Stimulated activated CD4-positive, alpha-beta T cell treated with anti-CD3 and anti-CD28 coated beads, Interleukin-1b, Interleukin-23, amount 100 ng/mL, for 1 hour (primary cell): ENCODE measurements at places on chromosomes 1 and 21.

GRCh38 chr1:218811497-218811896 lies 362.2 kb upstream of the LYPLAL1 start:
- no peak for DNase-seq

- DNase-seq = no peak
Measured at GRCh38 chr1:111133866-111134265, 6.0 kb downstream of the DRAM2 start.

DNA sequence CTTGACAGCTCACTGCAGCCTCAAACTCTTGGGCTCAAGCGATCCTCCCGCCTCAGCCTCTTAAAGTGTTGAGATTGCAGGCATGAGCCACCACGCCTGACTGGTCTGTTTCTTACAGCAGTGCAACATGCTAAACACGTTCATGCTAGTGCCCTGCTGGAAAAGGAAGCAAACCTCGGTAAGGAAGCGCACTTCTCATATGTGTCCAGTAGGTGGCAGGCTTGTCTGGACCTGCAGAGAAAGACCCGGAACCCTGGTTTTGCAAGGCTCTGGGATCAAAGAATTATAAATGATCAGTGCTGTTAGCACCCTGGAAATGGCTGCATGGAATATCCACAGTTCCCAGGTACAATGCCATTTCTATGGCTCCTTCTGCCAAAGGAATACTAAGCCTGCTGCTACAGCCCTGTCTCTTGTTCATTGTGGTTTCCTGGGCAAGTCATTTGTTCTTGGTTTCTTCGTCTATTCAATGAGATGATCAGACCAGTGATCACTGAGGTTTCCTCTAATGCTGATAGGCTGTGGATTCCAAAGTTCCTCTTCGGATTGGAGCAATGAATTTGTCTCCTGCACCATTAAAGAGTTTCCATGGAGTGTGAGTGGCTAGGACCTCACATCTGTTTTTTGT lies 15.9 kb downstream of the RNU5D-1 start:
- DNase-seq = no peak

- DNase-seq = no peak
Measured at GRCh38 chr1:205260948-205261732, 33.4 kb downstream of the TMCC2 start.

DNA sequence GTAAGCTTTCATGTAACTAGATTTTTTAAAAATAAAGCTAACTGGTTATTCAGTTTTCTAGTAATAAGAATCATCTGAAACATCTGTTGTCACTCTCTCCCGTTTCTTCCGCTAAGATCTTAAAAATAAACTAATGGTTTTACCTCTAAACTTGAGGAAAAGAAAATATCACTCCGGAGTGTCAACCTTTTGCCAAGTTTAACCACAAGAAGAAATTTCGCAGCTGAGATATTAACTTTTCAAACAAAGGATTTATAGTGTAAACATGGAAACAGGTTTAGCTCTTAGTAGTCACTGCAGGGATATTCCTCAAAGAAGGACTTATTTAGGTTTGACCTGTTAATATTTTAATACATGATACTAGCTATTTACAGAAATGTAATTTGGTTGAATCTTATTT lies 954.9 kb downstream of the ADGRL2 start:
- DNase-seq = no peak
